ENCODE measurements at places on chromosomes 1 and 21.

DNA sequence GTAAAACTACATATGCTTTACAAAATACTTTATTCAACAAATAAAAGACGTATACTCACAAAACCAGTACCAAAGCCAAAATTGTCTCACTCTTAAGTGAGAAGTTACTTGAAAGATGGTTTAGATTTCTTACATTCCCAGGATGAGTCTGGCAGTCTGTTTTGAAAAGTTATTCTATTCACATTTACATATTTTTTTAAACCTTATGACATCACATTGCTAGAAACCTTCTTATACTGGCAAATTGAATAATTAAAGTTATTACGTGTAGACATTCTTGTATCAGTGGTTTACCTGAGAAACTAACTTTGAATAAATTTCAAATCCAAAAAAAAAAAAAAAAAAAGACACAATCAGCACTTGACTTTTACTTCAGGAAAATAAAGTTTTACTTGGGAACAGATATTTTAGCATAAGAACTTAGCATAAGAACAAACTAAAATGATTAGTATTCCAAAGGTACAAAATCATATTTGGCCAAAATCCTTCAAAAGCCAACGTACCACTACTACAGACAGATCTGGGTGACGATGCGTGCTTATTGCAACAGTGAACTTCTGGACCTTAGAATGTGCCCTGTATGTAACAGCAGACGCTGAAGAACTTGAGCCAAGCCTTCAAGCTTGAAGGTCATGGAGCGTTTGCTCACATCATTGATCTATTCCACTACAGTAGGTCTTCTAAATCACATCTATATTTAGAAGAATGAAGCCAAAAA is 2.5 kb downstream of the CDC42BPA start:
- DNase-seq: no peak

DNA sequence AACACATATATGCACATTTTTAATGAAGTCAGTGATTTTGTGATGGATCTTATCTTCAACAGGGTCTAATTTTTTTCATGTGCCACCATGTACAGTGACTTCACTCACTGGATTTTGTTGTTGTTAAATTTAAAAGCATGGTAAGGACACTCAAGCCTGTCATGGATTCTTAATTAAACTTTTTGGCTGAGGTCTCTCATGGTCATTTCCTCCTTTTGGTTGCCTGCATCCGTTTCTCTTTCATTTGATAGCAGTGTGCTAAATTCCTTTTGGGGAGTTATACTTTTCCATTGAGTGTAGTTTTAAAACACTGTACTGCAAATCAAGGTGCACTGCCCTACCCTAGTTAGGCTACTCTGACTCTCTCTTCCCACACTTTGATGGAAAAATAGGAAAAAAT is 13.2 kb upstream of the CRB1 start:
- no peak for DNase-seq

- no peak for DNase-seq
Observed at GRCh38 chr1:199774433-199775089, 252.9 kb upstream of the NR5A2 start.

DNA sequence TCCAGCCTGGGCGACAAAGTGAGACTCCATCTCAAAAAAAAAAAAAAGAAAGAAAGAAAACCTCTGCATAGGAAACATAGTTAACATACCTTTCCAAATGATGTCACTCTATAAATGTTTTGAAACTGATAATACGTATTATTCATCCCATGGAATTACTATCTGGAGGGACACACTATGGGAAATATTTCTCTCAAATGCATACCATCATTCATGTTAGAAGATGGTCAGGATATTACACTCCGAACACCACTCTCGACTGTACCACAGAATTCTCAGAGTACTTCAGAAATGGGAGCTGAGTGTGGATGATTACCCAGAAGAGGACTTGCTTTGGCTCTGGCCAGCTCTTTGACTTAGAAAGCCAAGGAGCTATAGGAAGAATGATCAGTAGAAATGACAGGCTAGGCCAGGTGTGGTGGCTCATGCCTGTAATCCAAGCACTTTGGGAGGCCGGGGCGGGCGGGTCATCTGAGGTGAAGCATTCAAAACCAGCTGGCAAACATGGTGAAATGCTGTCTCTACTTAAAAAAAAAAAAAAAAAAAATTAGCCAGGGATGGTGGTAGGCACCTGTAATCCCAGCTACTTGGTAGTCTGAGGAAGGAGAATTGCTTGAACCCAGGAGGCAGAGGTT is 5.2 kb upstream of the LIN28A start:
- DNase-seq: no peak

GRCh38 chr21:45629046-45629981 is 14.2 kb upstream of the PCBP3 start:
- no peak for DNase-seq

DNA sequence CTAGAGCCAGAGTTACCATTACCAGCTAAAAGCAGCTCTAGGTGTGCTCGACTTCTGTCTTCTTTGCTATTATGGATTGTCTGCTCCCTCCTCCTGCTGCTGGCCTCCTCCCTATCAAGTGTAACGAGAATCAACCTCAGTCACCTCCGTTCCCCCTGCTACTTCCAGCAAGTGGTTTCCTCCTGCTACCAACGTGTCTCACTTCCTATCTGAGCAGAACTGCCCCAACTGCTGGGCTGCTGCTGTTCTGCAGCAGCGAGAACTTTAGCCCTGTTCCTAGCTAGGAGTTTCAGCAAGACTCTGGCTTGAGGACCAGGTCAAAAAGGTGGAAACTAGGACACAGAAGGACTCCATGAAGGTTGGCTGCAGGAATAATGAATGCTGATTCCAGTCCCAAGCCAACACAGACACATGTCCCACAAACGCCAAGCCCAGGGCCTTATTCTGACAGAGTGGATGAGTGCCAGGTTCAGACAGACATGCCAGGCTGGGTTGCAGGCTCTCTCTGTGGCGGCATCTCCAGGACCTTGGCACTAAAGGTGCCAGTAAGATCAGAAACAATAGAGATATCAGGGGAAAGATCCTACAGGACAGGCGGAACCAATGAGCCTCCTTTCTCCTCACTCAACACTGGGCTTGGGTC is 46.9 kb downstream of the CD34 start:
- no peak for DNase-seq

DNA sequence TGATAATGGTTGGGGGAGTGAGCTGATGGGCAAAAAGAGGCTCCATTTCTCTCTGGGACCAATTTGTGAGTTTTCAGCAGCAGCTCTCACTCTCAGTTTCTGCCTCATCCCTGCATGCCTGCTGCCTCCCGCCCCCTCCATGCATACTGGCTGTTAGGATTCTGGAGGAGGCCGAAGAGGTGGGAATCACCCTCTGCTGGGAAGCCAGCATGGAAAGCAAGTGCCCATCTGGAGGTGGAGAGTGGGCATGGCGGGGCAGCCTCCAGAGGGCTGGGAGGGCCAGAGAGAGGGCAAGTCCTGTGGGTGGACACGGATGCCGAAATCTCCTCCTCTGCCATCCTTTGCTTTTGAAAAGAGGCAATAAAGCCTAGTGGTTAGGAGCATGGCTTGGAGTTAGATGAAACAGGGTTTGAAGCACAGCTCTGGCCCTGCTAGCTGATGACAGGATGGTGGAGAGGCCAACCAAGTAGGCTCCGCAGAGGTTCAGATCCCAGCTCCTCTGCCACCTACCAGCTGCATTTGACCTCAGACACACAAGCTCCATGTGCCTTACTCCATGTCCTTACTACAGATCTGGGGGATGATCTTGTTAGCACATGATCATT is 113.4 kb downstream of the GRIK3 start:
- no peak for DNase-seq

DNA sequence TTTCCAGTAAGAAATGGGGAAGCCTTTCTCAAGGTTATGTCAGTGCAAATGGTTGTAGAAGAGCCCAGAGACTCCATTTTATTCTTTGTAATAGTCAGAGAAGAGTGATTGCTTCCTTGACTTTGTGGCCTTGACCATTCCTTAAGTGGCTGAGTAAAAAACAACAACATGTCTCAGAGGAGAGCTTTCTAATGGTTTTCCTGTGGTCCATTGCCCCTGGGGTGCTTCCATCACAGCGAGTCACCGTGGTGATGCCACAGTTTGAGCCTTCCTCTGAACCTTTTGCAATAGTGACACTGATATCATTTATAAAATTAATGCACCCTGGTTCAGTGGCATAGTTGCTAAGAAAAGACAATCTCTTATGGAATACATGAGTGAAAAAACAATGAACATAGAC is 38.6 kb downstream of the PAPPA2 start:
- DNase-seq: no peak

- DNase-seq: no peak
Observed at GRCh38 chr1:226722901-226723656, 16.0 kb downstream of the ITPKB start.

DNA sequence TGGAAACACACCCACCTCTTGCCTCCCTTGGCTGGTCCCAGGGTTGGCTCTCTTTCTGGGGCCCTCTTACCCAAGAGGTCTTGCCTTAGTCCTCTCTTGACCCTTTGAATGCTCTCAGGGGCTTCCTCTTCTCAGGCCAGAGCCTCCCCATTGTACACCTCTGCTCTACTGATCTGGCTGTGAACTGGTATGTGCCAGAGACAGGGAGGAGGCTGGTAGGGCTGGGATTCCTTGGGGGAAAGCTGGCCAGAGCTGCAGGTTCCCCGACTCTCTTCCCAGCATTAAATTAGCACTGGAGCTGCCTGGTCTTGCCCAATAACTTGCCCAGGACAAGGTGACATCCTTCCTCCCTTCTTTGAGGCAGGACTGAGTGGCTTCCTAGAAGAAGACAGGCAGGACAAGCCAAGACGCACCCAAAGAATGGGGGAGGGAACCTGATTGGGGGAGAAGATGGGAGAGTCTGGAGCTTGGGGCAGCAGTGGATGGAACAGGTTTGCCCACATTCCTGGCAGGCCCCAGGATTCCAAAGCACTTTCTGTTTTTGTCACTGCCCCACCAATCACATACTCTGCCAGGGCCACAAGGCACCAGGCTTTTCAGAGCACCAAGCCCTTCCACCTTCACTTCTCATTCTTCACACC is 37.2 kb upstream of the CITED4 start:
- DNase-seq: no peak

DNA sequence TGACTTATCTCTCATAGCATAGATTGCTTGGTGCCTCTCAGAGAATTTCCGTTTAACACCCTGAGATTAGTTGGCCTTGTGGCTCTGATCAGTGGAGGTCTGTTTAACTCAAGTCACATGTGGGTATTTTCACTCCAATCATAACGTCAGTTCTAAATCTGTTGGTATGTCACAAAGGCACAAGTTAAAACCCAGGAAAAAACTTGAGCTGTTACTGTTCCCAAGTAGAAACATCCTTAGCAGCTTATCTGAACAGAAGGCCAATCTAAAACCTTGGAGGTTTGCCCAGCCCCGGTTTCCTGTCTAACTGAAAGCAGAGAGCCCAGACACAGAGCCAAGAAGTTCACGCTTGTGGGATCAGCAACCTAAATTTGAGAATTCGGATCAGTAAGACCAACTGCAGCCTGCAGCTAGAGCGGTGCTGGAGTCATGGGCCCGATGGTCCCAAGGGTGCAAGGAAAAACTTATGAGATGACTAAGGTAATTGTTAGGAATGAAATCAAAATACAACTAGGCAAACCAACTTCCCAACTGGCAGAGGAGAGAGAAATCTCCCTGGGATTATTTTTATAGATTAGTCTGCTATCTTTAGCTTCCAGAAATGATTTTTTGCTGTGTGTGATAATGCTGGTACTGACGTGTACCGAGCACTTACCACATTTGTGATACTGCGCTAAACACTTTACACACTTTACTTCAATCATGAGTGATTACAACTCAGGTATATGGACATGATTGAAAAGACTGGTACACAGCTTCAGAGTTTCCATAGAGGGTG is 90.2 kb upstream of the C1orf21 start:
- no peak for DNase-seq

DNA sequence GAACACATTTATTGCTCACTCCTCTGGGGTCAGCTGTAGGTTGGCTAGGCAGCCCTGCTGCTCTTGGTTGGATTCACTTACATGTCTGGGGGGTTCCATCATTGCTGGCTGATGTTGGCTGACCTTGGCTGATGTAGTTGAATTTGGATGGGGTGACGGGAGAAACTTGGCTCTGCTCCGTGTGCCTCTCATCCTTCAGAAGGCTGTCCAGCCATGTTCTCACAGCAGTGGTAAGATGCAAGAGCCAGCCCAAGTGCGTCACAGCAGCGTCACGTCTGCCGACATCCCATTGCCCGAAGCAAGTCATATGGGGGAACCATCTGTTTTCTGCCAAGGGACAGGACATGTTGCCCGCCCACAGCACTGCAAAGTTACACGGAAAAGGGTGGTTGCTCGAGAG is 613.5 kb downstream of the MATN1 start:
- no peak for DNase-seq

- no peak for DNase-seq
Observed at GRCh38 chr1:63774617-63775417, 1.0 kb downstream of the ROR1 start.

- DNase-seq: no peak
Observed at GRCh38 chr1:34164771-34165391, at the start of gene CSMD2. Gene CSMD2, minus strand, starts transcription at chr1:34165230. Its CDS starts 133 bp downstream, at chr1:34165097.

DNA sequence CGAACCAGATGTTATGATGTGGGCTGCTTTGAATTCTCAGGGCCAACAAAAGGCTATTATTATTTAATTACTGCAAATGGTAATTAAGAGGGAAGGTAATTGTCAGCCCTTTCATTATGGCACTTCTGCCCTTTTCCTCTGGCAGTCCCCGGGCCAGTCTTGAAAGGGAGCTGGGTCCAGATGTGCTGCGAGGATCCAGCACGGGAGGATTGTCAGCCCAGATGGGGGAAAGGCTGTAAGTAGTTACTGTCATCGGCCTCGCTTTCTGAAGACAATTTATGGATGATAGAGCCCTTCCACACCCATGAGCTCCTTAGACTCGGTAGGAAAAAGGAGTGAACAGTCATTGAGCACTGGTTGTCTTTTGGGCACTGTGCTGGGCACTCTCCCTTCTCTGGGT is 8.7 kb upstream of the ZNF362 start:
- no peak for DNase-seq

DNA sequence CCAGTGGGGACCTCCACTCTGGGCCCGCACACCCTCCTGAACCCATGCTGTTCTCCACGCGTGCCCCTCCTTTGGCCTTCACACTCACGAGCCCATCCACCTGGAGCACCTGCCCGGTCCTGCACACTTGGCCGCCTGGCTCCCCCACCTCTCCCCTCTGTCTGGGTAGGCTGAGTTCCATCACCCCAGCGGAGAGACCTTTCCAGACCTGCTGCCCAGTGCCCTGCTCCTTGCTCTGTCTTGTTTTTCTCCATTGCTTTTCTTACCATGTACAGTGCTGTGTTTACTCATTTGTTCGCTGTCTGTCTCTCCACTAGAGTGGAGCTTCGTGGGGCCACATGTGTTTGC is 351.0 kb upstream of the VAMP3 start:
- DNase-seq: no peak

DNA sequence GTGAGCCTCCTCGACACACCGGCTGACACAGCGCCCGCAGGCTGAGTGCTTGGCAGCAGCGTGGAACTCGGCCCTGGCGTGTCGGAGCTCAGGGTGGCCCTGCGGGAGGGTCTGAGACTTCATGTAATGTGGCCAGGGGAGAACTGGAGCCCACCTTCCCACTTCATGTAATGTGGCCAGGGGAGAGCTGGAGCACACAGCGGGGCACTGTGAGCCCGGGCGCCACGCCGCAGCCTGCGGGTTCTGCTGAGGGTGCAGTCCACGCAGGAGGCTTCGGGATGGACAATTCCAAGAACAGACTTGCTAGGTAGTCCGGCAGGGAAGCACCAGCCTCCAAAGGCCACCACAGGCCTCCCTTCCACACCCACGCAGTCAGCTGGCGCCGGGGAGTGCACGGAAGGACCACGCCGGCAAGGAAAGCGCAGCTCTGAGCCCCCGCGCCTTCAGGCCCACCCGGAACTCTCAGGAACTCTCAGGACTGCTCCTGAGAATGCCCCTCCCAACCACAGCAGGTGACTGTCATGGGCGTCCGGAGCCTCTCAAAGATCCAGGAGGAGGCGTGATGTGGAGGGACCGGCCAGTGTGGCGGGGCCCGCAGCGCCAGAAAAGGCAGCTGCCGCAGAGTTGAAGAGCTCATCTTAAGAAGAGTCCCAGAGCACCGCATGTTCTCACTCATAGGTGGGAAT is 19.3 kb upstream of the ADARB1 start:
- no peak for DNase-seq

All from stimulated activated CD8-positive, alpha-beta memory T cell treated with anti-CD3 and anti-CD28 coated beads, Interleukin-12 subunit alpha, Interleukin-12 subunit beta, amount 100 ng/mL, for 1 hour (primary cell).